Muscle of back (tissue), 13 donors: ENCODE measurements at places on chromosomes 3 and 15.

DNA sequence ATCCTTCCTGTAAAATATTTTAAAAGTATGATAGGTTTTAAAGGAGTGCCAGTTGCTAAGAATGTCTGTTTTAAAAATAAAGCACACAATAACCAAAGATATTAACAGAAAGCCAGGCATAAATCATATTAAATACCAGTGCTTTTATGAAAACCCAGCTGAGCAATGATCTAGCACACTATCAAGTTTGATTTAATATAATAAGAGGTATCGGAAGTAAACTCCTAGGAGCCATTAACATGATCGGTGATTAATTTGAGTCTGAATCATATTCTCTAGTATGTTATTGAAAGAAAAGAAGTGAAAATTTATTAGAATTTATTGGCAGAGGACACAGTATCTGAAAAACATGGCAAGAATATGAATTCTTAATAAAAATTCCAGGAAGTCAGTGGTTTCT is 91.7 kb downstream of the SPATA16 start:
- no peak for DNase-seq

DNA sequence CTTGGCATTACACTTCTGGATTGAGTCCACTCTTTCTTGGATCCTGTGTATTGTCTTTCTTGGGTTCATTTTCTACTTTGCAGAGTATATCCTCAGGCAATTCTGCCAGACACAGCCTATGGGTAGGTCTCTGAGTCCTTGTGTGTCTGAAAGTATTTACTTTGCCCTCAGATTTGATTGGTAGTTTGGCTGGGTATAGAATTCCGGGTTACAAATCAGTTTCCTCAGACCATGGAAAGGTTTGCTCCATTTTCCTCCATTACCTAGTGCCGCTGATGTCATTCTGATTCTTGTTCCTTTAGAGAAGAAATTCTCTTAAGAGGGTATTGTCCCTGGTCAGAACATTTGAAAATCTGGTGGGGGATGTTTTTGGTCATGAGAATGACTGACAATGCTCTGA is 133.2 kb downstream of the NUP210 start:
- no peak for DNase-seq

DNA sequence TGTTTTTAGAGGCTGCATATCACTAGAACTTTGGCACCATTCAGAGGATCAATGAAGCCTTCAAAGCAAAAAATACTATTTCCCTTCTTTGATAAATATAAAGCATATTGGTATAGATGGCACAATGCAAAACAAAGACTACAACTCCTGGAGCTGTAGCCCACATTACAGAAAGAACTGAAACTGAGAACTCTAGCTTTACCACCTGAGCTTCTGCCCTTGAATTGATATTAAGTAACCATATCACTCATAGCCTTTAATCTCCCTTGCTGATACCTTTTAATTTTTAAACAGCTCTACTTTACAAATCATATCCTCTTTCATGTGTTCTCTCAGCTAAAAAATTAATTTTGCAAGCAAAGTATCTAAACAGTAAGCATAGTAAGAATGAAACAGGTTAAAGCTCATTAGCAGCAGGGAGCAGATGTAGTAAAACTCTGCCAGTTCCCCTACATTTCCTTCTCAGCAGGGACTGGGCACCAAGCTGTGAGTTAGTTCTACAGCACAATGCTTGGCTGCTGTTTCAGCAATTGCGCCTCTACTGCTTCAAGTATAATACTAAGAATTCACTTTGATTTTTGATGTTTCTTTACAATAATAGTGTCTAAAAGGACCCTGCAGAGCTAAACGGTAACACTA is 97.9 kb upstream of the NANOGP8 start:
- no peak for DNase-seq

DNA sequence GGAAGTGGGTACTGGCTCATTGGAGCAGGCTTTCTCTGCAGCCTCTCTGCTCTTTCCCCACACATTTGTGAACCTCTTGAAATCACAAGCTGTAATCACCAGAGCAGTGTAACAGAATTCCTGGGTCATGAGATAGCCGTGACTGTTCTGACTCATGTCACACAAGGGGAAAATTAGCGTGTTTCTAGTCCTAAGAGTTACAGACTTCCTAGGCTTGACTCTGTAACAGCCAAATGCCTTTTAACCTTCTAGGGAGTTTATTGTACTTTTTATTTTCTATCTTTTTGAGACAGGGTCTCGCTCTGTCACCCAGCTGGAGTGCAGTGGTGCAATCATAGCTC is 54.7 kb upstream of the TRAK1 start:
- DNase-seq = peak; percentile 91

- DNase-seq = no peak
These were observed 403.2 kb downstream of the ZBTB20 start for GRCh38 chr3:114743746-114744485.

GRCh38 chr15:50355980-50356379 is 982 bp upstream of the GABPB1 start:
- DNase-seq = peak; percentile 9

DNA sequence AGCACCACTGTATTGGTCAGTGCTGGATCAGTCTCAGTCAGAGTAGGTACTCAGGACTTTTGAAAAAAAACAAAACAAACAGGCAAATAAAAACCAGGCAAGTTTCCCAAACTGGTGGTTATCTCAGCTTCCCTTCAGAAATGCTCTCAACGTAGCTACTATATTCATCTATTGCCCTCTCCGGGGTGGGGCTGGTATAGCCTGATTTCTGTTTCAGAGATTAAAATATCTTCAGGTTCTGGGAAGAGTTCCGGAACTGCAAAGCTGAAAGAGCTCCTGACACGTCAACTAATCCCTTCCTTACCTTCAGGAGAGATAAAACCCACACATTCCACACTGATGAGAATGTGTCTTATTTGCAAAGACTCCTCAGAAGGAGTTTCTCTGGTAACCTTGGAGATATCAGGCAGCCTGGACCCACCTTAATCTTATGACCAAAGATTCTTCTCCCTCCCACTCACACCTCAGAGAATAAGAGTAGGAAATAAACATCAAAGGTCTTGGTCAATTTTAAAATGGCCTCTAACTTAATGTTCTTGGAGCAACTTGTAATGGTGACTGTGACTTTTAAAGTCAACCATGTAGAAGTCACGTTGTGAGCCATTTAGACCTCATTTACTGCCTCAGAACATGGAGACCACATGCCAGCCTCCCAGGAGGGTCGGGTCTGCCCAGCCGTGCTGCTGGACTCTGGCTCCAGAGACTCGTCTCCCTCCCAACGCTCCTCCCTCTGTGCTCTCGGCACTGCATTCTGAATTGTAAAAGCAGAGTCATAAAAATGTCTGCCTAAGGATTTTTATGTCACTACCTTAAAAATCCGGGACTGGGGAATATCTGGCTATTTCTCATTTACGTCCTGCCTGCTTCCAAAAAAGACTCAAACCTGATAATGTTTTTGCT is 53.8 kb downstream of the CDCP1 start:
- peak; percentile 35 for DNase-seq

DNA sequence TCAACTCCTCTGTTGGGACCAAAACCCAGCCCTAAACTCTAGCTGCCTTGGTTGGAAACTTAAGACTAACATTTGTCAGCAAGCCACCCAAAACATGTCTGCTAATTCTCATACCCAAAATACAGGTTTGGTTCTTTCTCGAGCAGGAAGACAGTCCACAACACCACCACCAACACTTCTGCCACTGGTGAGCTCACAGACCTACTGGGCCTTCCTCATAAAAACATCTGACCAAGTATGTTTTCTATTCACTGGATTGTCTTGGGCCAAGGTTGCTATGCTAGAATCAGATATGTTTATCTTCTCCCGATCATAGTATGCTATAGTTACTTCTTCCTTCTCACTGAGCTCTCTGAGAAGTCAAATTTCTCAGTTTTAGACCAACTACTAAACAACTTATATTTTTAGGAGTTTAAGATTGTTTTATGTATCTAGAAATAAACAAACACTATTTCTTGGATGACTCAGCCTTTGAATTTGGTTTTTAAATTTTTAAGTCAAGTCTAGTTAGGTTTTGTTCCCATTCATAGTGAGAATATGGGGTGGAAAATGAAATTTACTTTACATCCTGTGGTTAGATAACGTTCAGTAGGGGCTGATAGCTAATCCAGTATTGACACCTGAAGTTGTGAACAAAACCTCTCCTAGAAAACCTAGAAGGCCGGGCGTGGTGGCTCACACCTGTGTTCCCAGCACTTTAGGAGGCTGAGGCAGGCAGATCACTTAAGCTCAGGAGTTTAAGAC is 360.5 kb downstream of the RSL24D1 start:
- no peak for DNase-seq

DNA sequence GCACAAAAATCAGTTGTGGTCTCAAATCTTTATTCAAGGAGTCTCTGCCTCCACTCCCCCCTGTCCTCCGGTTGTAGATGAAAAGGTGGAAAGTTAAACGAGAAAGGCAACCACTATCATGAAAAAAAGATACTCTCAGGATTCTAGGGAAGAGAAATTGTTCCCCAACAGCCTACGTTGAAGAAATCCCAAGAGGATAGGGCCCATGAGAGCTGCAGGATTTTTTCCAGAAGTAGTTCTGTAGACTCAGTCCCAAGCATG is 14.3 kb downstream of the ZIC1 start:
- DNase-seq = no peak

GRCh38 chr3:42511201-42511600 is 8.8 kb downstream of the VIPR1 start:
- no peak for DNase-seq

GRCh38 chr3:43296565-43296964 is 10.2 kb downstream of the SNRK start:
- no peak for DNase-seq
